ENCODE measurements at places on chromosomes 16 and 17. TPM values are rescaled to one million over a fixed set of nuclear protein-coding genes. Genes with fewer than 3 reads are reported as not detected.

Gene PABPN1L
- not detected for total RNA-seq

Gene TNFSF13
- total RNA-seq: 4.9 TPM

Gene XAF1
- total RNA-seq: 10.9 TPM

Gene MARVELD3
- not detected for total RNA-seq

Gene SECTM1
- total RNA-seq: 4.9 TPM

Gene RAB37
- 7.7 TPM for total RNA-seq

Gene MYH10
- 62.6 TPM for total RNA-seq

Gene ATMIN
- total RNA-seq: 33.5 TPM

Gene CHST6
- 1.7 TPM for total RNA-seq

Gene MT1G
- 78.2 TPM for total RNA-seq

Gene TEX14
- under 0.01 TPM for total RNA-seq

Gene RPUSD1
- 30.3 TPM for total RNA-seq

Gene SLC47A2
- total RNA-seq: not detected

Gene NEUROD2
- not detected for total RNA-seq

Gene CRYBA1
- total RNA-seq: not detected

Gene C17orf67
- not detected for total RNA-seq

Gene PRAC2
- total RNA-seq: not detected

Gene SHISA9
- not detected for total RNA-seq

Gene NPIPA3
- total RNA-seq: 0.52 TPM

Gene PERCC1
- total RNA-seq: not detected

Gene CARD14
- total RNA-seq: not detected

Gene TPSG1
- total RNA-seq: not detected

Gene KRTAP4-6
- total RNA-seq: not detected

Gene TBC1D26
- total RNA-seq: 0.24 TPM

Gene HSDL1
- 20.4 TPM for total RNA-seq

Gene ERCC4
- 6.7 TPM for total RNA-seq

Gene TK2
- 25.3 TPM for total RNA-seq

Gene MC1R
- 4.9 TPM for total RNA-seq

Gene ENPP7
- total RNA-seq: not detected

Gene NOG
- total RNA-seq: 0.08 TPM

Gene NECAB2
- total RNA-seq: 0.39 TPM

Gene KRT40
- total RNA-seq: not detected

Gene TNFAIP1
- total RNA-seq: 21.0 TPM

Gene RUSF1
- 106 TPM for total RNA-seq

Gene KRT17
- total RNA-seq: 11.0 TPM

Gene OMG
- total RNA-seq: not detected

Gene ZNF19
- 1.3 TPM for total RNA-seq

Gene P3H4
- total RNA-seq: 116 TPM

Gene DNAH17
- 0.08 TPM for total RNA-seq

Gene TP53TG3F
- total RNA-seq: not detected
